Stimulated activated CD4-positive, alpha-beta T cell treated with anti-CD3 and anti-CD28 coated beads, Interleukin-12 subunit alpha, Interleukin-12 subunit beta, amount 100 ng/mL, for 4 hours (primary cell): ENCODE measurements at places on chromosomes 1 and 21.

- no peak for DNase-seq
These were observed 89.8 kb downstream of the DHRS3 start for GRCh38 chr1:12528021-12528852.

DNA sequence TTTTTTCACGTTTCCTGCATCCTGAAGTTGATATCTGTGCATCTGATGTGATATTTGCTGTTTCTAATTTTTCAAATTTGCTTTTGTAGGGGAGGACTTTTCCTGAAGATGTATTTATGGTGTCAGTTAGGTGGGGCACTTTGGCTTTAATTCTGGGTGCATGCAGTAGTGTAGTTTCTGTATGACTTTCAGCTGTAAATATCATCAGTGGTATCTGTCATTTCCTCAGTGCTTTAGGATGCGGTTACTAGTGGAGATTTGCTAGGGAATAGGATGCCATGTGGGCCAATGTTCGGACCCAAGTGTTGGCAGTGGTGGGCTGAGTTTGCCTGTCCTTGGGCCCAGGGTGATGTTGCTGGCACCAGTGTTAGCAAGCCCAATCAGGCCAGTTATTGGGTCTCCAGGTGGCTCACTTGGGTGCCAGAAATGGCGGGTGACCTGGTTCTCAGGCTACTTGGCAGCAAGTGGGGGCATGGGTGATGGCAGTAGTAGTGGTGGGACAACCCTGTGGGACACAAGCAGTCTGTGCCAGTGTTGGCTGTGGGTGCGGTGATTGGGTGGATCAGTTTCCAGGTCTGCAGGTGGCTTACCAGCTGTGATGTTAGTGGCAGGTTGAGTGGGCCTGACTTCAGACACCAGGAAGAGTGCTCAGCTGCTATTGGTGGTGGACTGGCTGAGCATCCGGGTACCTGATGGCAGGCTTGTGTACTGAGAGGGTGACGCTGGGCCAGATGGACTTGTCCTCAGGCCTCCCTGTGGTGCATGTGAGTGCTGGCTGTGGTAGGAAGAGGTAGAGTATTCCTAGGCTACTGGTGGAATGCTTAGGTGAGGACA is 24.4 kb downstream of the CD55 start:
- DNase-seq, result no peak

- DNase-seq, result no peak
These were observed 446.1 kb upstream of the PROX1 start for GRCh38 chr1:213541641-213542040.

DNA sequence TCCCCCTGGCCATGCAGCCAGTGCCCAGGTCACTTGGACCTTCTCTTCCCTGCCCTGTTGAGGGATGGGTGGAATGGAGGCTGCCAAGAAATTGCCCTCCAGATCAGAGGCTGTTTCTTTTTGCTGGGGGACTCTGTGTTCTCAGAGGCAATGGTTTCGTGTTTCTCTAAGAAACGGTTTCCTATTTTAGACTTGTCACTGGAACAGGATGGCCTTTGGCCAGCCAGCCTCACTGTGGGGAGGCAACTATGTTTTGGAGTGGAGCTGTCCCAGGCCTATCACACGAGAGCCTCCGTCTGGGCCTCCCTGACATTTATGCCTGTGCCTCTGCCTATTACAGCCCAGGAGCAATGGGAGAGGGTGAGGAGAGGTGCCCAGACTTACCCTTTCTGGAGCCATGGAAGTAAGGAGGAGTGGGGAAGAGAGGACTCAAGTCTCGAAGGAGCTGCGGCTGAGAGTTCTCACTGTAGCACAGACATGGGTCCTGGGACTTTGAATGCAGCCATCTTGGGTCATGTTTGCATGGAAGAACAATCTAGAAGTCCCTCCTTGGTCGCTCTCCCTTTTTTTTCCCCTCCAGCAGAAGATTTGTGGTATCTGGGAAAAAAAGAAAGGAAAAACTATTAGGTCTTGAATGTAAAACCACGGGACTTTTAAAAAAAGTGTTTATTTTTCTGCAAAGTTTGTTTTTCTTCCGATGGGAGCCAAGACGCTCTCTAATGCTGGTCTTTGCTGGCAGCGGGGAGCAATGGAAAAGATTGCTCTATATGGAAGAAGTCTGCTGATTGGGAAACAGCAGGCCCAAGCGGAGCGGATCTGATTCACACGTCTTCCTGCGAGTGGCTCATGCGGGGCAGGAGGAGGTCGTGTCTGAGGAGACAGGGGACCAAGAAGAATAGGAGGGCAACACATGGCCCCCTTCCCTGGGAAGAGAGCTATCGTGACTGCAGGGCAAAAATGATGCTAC is 219.2 kb downstream of the FOXD2 start:
- no peak for DNase-seq

DNA sequence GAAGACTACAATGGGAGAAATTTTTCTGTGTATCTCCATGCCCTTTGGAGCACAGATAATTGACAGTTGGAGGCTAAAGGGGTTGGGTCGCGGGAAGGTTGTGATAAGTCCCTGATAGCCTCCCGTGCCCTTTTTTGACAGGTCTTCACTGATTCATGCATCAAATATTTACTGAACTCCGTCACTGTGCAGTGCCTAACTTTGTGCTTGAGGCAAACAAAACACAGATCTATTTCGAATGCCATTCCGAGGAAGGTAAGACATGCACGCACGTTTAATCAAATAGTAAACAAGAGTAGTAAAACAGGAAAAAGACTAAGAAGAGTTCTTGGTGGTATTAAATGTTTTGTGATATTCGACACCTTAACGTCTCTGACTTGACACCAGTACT is 494 bp upstream of the PIP5K1A start:
- no peak for DNase-seq

- no peak for DNase-seq
These were observed 23.1 kb downstream of the CD53 start for GRCh38 chr1:110896090-110896489.

GRCh38 chr1:201774224-201774982 is 54.6 kb upstream of the IPO9 start:
- DNase-seq, result no peak

DNA sequence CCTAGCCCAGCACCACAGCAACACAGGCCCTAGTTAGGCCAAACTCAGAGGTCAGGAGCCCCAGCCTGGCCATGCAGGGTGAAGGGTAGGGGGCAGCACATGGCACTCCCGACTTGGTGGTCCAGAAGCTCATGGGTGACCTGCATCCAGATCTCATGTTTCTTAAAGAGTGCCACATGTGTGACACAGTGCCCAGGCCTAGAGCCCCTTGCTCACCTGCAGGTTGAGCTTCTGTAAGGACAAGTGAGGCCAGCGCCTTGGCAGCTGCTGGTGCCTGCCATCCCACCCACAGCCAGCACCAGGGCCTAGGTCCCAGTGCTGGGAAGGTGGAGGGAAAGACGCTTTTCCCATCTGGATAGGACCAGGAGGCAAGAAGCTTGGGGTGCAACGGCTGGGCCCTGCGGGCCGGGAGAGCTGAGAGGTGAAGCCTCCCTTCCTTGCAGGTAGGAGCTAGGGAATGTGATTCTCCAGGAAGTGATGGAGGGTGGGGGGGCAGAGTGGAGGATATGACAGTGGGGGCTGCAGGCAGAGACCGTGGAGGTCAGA is 6.5 kb downstream of the SHISA4 start:
- DNase-seq, result no peak

DNA sequence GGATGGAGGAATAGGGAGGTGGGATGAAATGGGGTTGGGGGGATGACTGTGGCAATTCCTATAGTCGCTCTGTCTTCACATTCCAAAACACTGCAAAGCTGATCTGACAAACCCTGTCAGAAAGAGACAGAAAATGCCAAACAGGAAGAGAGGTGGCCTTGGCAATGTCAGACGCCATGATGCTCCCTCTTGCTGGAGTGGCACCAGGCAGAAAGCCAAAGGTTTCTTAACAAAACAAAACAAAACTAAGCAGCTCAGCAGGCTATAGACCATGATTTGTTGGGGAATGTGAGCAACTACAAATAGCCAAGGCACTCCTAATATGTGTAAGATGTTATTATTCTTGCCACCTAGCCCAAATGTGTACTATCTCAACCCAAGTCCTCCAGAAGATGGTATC is 42.9 kb upstream of the PLA2G2C start:
- DNase-seq, result no peak

DNA sequence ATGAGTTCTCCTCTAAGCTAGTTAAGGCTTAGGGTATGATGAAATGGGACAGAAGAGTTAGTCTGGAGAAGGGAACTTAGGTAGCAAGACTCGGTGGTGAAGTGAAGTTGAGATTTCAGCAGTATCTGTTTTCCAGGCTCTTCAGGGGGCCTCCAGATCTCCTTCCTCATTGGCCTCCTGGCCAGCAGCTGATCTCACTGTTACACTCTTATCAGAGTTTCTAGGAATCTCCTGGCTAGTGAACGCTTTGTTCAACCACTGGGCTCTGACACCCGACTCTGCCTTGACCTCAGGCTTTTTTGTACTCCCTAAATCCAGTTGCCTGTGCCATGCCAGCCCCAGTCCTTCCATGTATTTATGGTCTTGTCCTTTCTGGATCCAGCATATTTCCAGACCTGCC is 311.0 kb downstream of the ASTN1 start:
- no peak for DNase-seq

- DNase-seq, result no peak
These were observed 213.8 kb downstream of the ROR1 start for GRCh38 chr1:63987628-63988024.

GRCh38 chr1:94283462-94283861 is 46.1 kb upstream of the ARHGAP29 start:
- DNase-seq, result no peak

- DNase-seq, result no peak
These were observed 12.9 kb downstream of the MRPL37 start for GRCh38 chr1:54212872-54213271.

DNA sequence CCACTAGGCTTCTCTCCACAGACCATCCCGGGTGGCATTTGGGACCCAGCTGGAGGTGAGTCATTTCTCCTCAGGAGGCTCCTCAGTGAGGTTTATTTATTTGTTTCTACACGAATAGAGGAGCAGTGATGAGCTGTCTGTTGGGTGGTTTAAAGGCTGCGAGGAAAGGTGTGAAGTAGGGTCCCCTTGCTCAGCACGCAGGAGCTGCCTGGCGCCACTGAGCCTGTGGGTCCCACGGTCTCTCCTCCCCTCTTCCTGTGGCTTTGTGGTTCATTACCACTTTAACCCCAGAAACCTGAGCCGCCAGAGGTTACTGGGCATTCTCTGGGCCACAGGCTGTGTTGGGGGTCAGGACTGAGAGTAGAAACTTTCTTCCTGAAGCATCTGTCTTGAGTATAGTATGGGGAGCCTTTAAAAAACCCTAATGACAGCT is 39.9 kb downstream of the IL6R start:
- no peak for DNase-seq

DNA sequence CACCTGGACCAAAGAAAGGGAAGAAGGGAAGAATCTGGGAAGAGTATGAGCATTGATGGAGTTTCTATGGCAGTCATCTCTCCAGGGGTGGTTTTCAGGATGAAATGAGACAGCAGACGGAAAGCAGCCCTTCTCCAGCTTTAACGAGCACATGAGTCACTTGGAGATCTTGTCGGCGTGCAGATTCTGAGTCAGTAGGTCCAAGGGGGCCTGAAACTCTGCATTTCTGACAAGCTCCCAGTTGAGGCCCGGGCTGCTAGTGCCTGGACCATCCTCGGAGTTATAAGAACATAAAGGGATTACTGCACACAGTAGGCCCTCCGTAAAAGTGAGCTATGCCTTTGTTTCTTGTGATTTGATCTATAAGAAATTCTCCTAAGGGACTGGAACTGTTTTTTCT is 17.6 kb downstream of the HSPG2 start:
- no peak for DNase-seq

DNA sequence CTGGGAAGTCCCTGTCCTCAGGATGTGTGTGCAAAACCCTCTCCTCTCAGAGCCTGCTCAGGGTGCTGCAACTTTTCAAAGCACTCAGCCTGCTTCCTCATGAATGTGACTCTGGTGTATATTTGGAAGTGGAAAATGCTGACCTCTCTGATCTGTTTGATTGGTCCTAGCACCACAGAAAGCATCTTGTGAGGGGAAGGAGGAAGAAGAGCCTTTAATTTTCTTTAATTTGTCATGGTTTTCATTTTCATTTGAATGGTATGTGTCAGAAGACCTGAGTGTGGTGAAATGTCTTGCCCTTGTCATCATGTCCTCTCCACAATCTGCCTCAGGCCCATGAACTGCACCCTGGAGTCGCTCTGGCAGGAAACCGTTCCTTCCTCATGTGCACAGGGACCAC is 383.5 kb downstream of the NTNG1 start:
- no peak for DNase-seq

DNA sequence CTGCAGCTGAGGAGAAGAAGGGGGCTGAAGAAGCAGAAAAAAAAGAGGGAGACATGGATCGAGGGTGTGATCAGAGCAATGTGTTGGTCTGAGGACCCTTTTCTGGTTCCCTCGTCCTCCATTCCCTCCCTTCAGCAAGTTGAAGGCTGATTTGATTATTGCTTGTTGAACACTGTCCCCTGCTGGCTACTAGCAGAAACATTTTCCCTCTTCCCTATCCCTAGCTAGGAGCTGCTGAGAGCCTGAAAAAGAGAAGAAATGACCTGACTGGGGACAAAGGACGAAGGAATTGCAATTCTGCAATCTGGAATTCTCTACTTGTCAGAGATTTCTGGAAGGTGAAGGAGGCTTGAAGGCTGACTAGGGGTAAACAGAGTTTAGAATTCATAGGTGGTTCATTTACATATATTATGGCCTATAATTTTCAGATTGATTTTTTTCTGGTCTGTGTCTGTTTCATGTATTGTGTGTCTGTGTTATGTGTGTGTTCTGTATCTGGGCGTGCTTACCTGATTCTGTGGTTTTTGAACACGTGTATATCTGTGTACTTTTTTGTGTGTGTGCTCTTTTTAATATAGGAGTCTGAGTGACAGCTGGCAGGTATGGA is 9.8 kb downstream of the NHLH1 start:
- no peak for DNase-seq

DNA sequence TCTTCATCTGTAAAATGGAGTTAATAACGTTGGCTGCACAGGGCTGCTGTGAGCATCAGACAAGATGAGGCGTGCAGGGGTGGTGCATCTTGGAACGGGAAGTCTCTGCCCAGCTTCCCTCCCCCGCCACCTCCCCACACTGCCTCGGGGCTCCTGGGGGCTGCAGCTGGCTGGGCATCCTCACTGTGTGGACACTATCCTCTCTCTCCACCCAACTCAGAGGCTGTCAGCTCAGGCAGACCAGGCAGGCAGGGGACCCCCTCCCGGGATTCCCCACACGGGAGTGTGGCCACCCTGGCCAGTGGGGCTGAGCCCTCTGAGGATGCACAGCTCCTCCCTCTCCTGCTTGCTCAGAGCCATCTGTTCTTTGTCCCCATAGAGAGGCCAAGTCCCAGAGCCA is 122.7 kb downstream of the CCDC185 start:
- DNase-seq, result no peak

GRCh38 chr1:202279806-202280205 is 61.9 kb downstream of the UBE2T start:
- DNase-seq, result no peak

DNA sequence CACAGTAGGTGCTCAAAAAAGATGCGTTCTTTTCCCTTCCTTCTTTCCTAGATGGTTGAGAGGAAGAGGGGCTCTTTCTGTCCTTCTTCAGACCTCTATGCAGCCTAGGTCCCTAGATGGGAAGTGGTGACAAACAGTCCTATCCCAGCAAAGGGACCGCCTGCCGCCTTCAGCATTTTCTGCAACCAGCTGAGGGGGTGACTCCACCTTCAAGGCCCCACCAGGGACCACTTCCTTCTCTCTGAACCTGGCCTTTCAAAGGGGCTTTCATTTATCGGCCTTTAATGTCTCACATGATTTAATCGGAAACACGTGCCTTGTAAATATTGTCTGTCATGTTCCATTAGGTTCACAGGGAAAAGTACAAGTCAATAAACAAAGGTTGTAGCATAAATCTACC is 32.6 kb downstream of the GLIS1 start:
- DNase-seq, result no peak
